ENCODE measurements at places on chromosomes 1 and 21.

GRCh38 chr1:191022856-191023255 lies 545.2 kb upstream of the BRINP3 start:
- DNase-seq = no peak

GRCh38 chr1:92459871-92460320 lies 26.8 kb downstream of the GFI1 start:
- no peak for DNase-seq

GRCh38 chr1:225911191-225912130 lies 12.6 kb downstream of the PYCR2 start:
- DNase-seq = peak; percentile 40

- DNase-seq = no peak
Observed at GRCh38 chr1:30191154-30191702, 532.2 kb downstream of the MATN1 start.

- no peak for DNase-seq
Observed at GRCh38 chr21:44803651-44804050, 2.0 kb upstream of the UBE2G2 start.

GRCh38 chr1:5239911-5240310 lies 585.5 kb downstream of the AJAP1 start:
- DNase-seq = no peak

GRCh38 chr1:27102707-27103468 lies 52.0 kb downstream of the SLC9A1 start:
- DNase-seq = peak; percentile 50

- no peak for DNase-seq
Observed at GRCh38 chr1:6358757-6359201, 34.8 kb downstream of the ACOT7 start.

- no peak for DNase-seq
Observed at GRCh38 chr1:76086597-76086996, 12.1 kb downstream of the ST6GALNAC3 start.

Data from stimulated activated CD8-positive, alpha-beta memory T cell treated with anti-CD3 and anti-CD28 coated beads, Interleukin-4, amount 100 ng/mL, for 4 hours (primary cell).